IPS DF 19.7 (cell line): ENCODE measurements at places on chromosomes 3 and 15.

DNA sequence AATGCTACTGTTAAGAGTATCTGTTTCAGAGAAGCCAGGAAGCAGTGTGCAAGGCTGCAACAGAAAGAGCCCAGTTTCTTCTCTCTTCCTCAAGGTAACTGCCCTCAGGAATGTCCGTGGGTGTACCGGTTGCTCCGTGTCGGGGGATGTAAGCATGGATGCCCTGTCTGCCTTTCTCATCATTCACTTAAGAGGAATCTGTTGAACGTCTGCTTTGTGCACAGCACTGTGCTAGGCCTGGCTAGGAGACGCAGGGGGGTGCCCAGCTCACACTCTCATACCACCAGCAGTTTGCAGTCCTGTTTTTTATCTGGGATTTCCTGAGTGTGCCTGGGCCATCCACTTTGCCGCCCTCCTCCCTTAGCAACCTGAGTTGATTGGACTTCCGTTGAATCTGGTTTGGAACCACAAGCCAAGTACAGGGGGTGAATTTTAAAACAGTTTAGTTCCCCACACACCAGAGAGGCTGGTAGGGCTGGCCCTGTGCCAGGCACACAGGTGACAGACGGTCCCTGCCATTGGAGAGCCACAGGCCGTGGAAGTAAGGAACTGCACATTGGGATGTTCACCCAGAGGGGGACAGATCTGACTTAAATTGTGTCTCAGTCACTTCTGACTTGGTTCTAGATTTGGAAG lies 11.2 kb downstream of the BOC start:
- no peak for DNase-seq

DNA sequence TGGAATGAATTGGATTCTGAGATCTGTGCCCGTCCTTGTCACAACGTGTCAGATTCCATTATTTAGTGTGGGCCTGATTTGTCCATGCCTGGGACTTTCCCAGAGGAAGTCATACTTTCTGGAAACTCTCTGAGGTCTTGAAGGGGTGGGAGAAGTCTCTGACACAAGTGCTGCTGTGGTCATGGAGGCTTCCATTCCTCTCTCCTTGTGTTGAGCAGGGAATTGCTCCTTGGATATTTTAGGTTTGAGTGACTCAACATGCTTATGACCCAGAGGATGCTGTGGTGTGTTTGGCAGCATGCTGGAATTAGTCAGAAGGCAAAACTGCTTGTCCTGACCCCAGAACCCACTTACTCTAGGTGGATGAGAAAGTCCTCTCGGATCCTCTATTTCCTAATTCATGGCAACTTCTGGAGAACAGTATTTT lies 132.1 kb downstream of the LPP start:
- DNase-seq = no peak

DNA sequence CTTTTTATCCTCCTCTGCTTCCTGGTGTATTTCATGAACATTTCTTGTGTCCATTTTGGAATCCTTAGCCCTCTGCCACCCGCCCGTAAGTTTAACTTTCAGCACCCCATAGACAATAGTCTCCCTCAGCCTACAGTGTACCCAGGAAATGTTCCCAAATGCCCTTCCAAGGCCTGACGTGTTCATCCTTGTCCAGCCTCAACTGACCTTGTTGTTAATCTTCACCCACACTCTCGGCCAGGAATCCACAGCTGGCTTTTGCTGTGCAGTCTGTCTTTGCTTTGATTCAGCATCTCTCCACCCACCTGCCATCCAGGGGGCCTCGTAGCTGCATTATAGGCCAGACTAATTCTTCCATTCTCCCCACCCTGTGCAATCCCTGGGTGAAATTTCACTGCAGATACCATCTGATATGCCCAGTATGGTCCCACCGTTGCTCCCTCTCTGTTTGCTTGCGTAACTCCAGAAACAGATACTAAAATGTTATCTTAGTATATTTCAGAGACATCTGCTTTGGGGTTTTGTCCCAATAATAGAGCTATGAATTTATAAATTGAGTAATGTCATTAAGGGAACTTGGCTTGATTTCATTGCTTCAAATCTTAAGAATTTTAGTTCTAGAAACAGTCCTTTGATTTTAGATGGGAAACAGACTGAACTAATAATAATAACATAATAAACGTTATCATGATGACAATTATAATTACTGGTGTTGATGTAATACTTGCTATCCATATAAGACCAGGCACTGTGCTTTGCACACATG lies 16.6 kb downstream of the GUCA1C start:
- DNase-seq = no peak

- no peak for DNase-seq
Measured at GRCh38 chr15:39960411-39960810, 26.5 kb downstream of the EIF2AK4 start.

GRCh38 chr3:52440671-52441070 lies 4.2 kb downstream of the SEMA3G start:
- no peak for DNase-seq

GRCh38 chr3:20141851-20142250 lies 44.2 kb downstream of the SGO1 start:
- no peak for DNase-seq

- DNase-seq = no peak
Measured at GRCh38 chr3:194688200-194688740, 2.6 kb downstream of the FAM43A start.

DNA sequence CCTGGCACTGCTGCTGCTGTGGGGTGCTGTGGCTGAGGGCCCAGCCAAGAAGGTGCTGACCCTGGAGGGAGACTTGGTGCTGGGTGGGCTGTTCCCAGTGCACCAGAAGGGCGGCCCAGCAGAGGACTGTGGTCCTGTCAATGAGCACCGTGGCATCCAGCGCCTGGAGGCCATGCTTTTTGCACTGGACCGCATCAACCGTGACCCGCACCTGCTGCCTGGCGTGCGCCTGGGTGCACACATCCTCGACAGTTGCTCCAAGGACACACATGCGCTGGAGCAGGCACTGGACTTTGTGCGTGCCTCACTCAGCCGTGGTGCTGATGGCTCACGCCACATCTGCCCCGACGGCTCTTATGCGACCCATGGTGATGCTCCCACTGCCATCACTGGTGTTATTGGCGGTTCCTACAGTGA lies 2.1 kb downstream of the GRM2 start:
- DNase-seq = no peak

DNA sequence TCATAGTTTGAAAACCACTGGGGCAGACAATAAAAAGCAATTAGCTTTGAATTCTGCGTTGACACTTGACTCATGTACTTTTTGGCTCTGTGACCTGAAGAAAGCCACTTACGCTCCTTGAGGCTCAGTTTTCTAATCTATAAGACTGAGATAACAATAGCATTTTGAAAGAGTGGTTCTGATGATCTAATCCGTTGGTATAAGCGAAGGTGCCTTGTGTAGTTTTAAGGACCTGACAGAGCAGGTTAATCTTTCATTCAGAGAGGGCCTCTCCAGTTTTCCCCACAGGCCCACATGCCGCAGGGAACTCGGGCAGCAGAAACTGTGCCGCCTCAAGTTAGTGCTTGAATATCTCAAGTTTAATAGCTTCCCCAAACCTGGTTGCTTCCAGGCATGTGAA lies 306.0 kb upstream of the GBE1 start:
- DNase-seq = no peak

DNA sequence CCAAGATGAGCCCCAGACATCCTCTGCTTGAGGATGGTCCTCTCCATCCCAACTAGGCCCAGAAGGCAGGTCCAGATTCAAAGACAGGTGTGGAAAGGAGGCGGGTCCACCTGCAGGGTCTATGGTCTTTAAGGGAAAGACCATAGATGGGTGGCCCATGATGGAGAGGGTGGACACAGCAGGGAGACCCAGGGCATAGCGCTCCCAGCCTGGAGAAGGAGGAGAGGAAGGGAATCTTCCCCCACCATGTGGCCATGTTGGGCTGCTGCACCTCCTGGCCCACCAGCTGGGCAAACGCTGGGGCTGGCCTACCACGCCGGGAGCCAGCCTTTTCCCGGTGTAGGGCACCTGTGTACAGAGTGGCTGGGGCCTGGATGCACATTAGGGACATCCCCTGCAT lies 265.2 kb upstream of the TLE3 start:
- DNase-seq = no peak

GRCh38 chr3:117226932-117227331 lies 517.4 kb downstream of the TUSC7 start:
- no peak for DNase-seq

GRCh38 chr15:69669446-69669845 lies 216.8 kb downstream of the RPLP1 start:
- no peak for DNase-seq

- DNase-seq = no peak
Measured at GRCh38 chr15:25761971-25762662, 101.0 kb downstream of the ATP10A start.

- no peak for DNase-seq
Measured at GRCh38 chr15:100703032-100703578, 100.7 kb downstream of the ASB7 start.

- no peak for DNase-seq
Measured at GRCh38 chr3:128432971-128433836, 33.5 kb downstream of the DNAJB8 start.

- no peak for DNase-seq
Measured at GRCh38 chr3:66276705-66277274, 56.0 kb downstream of the SLC25A26 start.

- no peak for DNase-seq
Measured at GRCh38 chr3:101902041-101902440, 52.7 kb downstream of the NFKBIZ start.

DNA sequence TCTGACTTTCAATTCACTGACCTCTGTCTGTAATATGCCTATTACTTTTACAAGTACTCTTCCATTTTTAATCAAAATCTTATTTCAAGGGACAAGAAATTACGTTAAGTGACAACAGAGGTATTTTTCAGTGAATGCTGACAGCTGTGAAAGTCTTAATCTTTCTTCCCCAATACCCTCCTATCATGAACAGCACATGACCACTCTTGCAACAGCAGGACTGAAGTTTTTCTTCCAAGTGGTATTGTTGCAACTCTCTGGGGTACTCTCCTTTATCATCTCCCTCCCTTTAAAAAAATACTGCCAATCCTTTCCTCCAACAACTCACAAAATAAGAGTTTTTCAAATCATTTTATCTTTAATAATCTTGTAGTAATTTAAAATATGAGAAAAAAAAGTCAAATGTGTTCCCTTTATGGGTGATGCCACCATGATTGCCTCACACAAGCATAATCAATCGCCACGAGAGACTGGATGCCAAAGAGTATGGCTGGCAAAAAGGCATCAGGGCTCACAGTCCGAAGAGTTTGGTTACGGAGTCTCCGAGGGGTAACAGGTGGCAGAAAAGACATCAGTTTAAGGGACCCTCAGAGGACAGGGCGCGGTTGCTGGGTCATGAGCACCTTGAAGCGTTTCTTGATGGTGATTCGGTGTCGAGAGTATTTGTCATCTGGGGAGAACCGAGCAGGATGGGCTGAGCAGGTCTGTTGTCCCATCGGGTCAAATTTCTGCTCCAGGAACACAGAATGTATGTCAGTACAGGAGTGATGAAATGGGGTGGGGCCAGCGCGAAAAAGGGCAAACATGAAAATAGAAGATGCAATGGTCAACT lies 1.3 kb downstream of the NOP10 start:
- no peak for DNase-seq

DNA sequence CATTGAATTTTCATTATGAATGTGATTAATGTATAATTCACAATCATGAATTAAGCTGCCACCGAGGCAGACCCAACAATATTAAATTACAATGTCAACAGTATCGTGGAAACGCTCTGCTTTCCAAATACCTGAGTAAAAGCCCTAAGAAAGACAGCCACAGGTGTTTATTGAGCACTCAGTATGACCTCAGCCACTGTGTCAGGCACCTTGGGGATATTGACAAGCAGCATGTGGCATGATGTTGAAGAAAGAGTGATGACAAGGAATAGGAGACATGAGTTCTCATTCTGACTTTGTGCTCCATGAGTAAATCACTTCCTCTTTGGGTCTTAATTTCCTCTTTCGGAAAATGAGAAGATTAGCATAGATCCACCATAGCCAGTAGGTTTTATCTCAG lies 12.8 kb downstream of the C2CD4A start:
- DNase-seq = no peak

GRCh38 chr15:52699457-52699856 lies 20.3 kb upstream of the ATOSA start:
- DNase-seq = no peak

DNA sequence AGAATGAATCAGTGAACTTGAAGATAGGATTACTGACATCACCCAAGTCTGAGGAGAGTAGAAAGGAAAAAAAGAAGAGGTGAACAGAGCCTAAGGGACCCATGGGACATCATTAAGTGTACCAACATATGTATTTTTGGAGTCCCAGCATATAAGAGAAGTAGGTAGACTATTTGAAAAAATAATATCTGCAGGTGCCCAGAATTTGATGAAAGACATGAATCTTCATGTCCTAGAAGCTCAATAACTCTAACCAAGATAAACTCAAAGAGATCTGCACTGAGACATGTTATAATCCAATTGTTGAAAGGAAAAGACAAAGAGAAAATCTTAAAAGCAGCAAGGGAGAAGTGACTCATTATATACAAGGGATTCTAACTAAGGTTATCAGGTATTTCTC lies 39.0 kb downstream of the SPESP1 start:
- DNase-seq = no peak

DNA sequence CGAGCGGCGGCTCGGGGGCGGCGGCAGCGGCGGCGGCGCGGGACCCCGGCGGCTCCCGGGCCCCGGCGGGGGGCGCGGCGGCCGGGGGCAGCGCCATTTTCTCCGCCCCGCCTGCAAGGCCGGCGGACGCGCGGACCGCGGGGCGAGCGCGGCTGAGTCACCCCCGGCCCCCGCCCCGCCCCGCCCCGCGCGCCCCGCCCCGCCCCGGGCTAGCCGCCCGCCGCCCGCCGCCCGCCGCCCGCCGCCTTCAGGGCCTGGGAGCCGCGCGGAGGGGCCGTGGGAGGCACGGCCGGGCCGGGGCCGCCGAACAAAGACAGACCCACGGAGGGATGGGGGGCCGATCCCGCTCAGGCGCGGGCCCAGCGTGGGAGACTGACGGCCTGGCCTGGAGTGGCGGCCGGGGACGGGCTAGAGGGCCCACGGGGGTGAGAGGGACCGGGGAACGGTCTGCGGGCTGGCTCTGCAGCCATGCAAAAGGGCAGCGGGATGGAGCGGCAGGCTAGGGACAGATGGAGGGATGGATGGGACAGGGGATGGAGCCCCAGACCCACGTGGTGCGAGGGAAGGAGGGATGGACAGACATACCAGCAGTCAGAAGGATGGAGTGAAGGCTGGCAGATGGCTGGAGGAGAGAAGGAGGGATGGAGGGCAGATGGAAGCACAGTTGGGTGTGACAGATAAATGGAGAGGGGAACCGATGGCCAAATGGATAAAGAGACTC lies at the start of gene EIF4E3:
Gene EIF4E3, minus strand, starts transcription at position 132 of the 721 bp plus-strand sequence. Its CDS starts 35 bp downstream, at position 97.
- DNase-seq = no peak

DNA sequence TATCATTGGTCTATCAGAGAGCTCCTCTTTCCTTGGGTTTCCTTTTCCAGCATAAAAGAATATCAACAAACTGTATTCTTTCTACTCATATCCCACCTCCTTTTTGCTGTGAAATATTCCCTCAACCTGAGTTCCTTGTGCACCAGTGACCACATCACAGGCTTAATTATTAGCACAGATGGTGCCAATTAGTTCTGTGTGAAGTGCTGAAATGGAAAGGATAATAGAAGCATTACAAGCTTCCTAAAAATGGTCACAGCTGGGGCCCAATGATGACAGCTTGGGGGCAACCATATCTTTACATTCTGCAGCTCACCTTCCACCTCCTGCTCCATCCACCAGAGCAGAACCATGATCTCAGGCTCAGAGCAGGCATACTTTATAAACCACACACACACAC lies 84.6 kb downstream of the ANO10 start:
- DNase-seq = no peak
